ENCODE measurements at places on chromosomes 6 and 20.

GRCh38 chr20:18224968-18225568, 63.3 kb upstream of the ZNF133 start:
- DNase-seq: no peak

GRCh38 chr6:34589140-34589539, 33.0 kb upstream of the SPDEF start:
- DNase-seq: no peak

DNA sequence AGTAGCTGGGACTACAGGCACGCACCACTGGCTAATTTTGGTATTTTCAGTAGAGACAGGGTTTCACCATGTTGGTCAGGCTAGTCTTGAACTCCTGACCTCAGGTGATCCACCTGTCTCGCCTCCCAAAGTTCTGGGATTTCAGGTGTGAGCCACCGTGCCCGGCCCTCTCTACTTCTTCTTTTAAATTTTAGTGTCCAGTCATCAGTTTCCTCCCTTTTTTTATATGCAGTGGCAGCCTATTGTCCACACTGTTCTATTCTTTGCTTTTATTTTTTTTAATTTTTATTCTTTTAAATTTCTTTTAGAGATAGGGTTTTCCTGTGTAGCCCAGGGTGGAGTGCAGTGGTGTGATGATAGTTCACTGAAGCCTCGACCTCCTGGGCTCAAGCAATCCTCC, 12.3 kb downstream of the EFCAB8 start:
- DNase-seq: no peak

DNA sequence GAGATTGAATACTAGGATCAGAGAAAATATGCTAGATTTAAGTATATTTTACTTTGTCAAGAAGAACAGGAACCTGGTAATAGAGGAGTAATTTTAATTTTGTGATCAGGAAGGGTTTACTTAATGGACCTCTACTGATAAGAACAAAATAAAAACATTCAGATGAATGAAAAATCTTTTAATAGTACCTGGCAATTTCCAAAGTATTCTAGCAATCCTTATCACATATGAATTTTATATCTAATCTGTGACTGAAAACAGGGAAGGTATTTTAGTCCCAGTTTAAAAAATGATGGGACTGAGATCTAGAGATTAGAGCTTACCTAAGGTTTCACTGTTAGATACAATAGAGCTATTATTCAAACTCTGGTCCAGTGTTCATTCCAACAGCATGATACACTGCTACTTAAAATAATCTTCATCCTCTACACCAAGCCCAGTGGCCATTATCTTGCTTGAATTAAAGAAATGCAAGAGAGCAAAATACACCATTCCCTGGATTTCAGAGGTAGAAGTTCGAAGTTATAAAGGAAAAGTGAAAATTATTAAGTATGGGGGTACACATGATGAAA, 13.5 kb downstream of the SLC17A5 start:
- DNase-seq: no peak

DNA sequence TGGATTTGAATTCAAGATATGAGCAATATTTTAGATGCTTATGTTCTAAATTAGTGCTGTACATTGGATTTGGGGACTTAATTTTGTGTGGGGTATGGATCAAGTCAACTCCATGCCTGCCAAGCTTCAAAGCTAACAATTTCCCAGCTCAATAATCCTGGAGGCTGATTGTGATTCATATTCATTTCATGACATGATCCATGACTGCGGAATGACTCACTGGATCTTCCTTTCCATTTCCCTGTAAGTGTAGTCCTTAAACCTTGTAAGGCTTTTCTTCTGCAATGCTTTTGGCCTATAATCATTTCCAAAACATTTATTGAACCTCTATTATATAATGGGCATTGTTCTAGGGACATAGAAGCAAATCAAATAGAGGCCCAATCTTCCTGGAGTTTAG, 44.7 kb upstream of the CCN2 start:
- no peak for DNase-seq

All from suppressor macrophage treated with lipopolysaccharide for 1 hour (primary cell).